ENCODE measurements at places on chromosomes 4 and X. TPM values are rescaled to one million over a fixed set of nuclear protein-coding genes. Genes with fewer than 3 reads are reported as not detected.

The ZNF732 gene
- not detected for total RNA-seq

The NOX1 gene
- total RNA-seq: not detected

DNA sequence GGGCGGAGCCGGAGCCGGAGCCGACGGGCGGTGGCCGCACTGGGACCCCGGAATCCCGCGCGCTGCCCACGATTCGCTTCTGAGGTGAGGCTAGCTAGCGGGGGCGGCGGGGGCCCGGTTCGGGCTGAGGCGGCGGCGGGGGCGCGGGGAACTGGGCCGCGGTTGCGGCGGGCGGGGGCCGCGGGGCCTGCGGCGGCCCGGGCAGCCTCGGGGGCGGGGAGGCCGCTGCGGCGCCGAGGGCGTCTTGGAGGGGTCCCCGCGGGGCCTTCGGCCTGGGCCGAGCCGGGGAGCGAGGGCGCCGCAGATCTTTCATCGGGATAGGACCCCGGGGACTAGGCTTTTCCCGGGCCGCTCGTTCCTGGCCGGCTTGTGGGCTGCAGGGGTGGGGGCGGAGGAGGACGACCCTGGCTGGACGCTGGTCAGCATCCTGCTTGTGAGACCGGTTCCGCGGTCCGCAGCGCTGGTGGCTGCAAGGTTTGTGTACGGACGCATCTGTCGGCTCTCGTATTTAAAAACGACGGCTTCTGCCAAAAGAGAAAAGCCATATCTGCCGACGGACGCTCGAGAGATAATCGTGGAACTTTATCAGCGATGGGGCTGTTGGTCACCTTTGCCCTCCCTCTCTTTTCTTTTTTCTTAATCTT, 419 bp downstream of the ADD1 start:
- peaks cover 21% of the 10 kb centered on the region for H3K4me1 ChIP-seq
- peak; percentile 81 for DNase-seq

The TMEM31 gene
- not detected for total RNA-seq

DNA sequence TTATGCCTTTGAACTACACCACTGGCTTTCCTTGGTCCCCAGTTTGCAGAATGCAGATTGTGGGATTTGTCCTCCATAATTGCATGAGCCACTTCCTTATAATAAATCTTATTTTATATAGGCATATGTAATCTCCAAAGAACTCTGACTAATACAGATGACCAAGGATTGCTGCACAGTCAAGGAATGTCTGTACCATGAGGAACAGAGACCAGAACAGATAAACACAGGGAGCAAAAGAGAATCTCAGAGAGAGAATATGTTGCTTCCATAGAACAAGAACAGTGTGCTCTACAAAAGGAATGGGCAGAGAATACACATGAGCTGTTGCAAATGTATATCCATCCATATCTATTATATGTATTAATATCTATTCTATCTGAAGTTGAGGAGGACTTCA, 111.1 kb downstream of the ADRA2C start:
- H3K4me1 ChIP-seq: peaks cover 13% of the 10 kb centered on the region
- peaks cover 45% of the 10 kb centered on the region for H3K27me3 ChIP-seq
- no peak for DNase-seq

- H3K4me3 ChIP-seq: no peak overlapping the region
- H3K27ac ChIP-seq: no peak overlapping the region
- H3K27me3 ChIP-seq: no peaks in the 10 kb centered on the region
- no peaks in the 10 kb centered on the region for H3K36me3 ChIP-seq
Measured at GRCh38 chr4:71069063-71069462, 75.6 kb downstream of the DCK start.

The AADAT gene
- 3.1 TPM for total RNA-seq

- peak overlapping the region; percentile 92 for H3K27ac ChIP-seq
- no peaks in the 10 kb centered on the region for H3K27me3 ChIP-seq
- no peak overlapping the region for H3K4me3 ChIP-seq
Measured at GRCh38 chr4:158211222-158211621, 936 bp downstream of the TMEM144 start.

DNA sequence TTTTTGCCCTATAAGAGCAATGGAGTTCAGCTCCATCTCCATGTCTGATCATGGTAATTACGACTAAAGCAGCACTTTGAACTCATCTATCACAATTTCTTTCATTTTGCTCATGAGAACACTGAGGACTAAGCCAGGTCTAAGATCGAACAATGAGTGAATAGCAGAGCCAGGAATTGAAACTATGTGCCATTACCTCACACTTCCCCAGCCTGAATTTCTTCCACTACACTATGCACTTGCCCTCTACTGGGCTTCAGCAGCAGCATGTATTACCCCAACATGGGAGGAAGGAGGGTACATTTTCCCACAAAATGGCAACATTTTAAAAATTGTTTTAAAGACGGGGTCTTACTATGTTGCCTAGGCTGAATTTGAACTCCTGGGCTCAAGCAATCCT, 274.7 kb upstream of the FGF13 start:
- no peaks in the 10 kb centered on the region for H3K36me3 ChIP-seq
- no peaks in the 10 kb centered on the region for H3K27me3 ChIP-seq
- H3K4me3 ChIP-seq: no peak overlapping the region
- DNase-seq: no peak
- H3K4me1 ChIP-seq: no peaks in the 10 kb centered on the region

- no peaks in the 10 kb centered on the region for H3K27me3 ChIP-seq
- DNase-seq: no peak
- H3K4me1 ChIP-seq: peaks cover 49% of the 10 kb centered on the region
- no peak overlapping the region for H3K27ac ChIP-seq
- H3K36me3 ChIP-seq: peaks cover 13% of the 10 kb centered on the region
Measured at GRCh38 chr4:41640906-41641305, 102.9 kb downstream of the LIMCH1 start.

The BEND2 gene
- total RNA-seq: not detected

DNA sequence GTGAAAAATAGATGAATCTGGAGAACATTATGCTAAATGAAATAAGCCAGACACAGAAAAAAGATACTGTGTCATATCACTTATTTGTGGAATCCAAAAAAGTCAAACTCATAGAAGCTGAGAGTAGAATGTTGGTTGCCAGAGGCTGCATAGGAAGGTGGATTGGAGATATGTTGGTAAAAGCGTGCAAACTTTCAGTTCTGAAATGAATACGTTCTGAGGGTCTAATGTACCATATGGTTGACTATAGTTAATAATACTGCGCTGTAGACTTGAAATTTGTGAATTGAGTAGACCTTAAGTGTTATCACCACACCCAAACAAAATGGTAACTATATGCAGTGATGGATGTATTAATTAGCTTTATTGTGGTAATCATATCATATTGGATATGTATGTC, 45.0 kb upstream of the UPRT start:
- H3K27me3 ChIP-seq: no peaks in the 10 kb centered on the region
- no peak overlapping the region for H3K4me3 ChIP-seq
- DNase-seq: no peak
- no peaks in the 10 kb centered on the region for H3K36me3 ChIP-seq

The XK gene
- total RNA-seq: 7.4 TPM

DNA sequence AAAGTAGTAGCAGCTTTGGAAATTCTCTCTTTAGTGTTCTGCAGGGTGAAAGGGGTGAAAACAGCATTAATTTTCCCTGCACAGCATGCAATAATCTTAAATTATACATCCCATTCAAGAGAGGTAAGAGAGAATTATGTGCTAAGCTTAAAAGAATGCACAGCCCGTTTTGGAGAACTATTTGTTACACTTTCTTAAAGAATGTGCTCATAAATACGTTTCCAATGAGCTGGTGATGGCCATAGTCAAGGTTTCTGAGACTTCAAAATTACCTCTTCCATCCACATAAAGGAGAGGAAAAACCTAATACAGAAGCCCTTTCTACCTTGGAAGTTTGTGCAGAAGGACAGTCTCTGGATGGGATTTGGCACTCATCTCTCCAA, 766.7 kb upstream of the TENM3 start:
- no peak for DNase-seq
- H3K27ac ChIP-seq: no peak overlapping the region
- H3K4me3 ChIP-seq: no peak overlapping the region
- no peaks in the 10 kb centered on the region for H3K4me1 ChIP-seq
- H3K27me3 ChIP-seq: no peaks in the 10 kb centered on the region
- no peaks in the 10 kb centered on the region for H3K36me3 ChIP-seq
